Chondrocyte (in vitro differentiated cells): ENCODE measurements at places on chromosomes 1 and 21. TPM values are rescaled to one million over a fixed set of nuclear protein-coding genes. Genes with fewer than 3 reads are reported as not detected.

DNA sequence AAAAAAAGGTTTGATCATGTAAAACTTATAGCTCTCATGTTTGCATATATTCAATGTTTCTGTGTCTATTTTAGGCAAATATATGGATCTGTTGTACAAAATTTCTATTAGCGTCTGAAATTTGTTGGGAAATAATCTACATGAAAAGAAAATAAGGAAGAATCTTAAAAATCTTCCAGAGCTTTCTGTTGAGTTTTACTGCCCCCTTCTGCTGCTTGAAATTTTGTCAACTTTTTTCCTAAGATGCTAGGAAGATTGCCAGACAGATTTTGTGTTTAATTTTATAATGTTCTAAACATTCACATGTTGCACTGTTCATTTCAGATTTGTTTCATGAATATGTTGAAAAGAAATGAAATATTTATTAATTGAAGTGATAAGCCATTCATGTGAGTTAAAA lies 2.5 kb upstream of the PTGS2 start:
- H3K27ac ChIP-seq, result no peak overlapping the region
- peaks cover 4% of the 10 kb centered on the region for H3K27me3 ChIP-seq
- no peak for DNase-seq
- peaks cover 2% of the 10 kb centered on the region for H3K36me3 ChIP-seq
- H3K4me3 ChIP-seq, result no peak overlapping the region
- H3K4me1 ChIP-seq, result peaks cover 23% of the 10 kb centered on the region

DNA sequence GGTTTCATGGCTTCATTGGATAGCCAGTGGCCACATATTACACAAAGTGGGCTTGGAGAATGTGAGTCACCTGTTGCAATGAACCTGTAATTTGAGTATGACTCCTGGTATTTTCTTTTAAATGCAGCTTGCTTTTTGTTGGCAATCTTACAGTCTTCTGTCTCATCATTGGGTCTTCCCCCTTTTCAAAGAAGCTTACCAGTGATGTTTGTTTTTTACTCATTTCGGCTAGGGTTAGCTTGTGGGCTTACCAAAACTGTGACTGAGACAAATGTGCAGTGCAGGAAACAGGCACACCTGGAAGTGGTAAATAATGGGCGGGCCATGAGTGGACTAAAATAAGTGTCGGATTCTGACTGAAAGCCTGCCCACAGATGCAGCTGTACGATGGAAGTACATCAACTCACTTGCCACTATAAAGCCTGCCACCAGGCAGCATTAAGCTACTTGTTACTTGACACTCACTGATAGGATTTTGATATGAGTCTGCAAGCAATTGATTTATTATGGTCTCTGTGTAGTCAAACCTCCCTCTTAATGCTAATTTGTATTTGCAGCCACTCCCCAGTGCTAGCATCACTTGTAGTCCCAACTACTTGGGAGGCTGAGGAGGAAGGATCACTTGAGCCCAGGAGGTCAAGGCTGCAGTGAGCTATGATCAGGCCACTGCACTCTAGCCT lies 4.2 kb downstream of the HHAT start:
- no peaks in the 10 kb centered on the region for H3K27me3 ChIP-seq
- H3K4me1 ChIP-seq, result peaks cover 24% of the 10 kb centered on the region
- H3K4me3 ChIP-seq, result no peak overlapping the region
- no peak overlapping the region for H3K27ac ChIP-seq

The PLPPR4 gene
- 0.77 to 1.5 TPM (median 0.92 TPM) in 3 replicates for total RNA-seq

- no peak overlapping the region for H3K4me3 ChIP-seq
- H3K27me3 ChIP-seq, result no peaks in the 10 kb centered on the region
- no peaks in the 10 kb centered on the region for H3K36me3 ChIP-seq
- no peak overlapping the region for H3K27ac ChIP-seq
Measured at GRCh38 chr1:77664939-77665516, 17.4 kb downstream of the ZZZ3 start.
